ENCODE measurements at places on chromosomes 5 and 9.

GRCh38 chr5:131280417-131280816 is 16.6 kb downstream of the CDC42SE2 start:
- no peak for DNase-seq

- peak; percentile 51 for DNase-seq
Measured at GRCh38 chr5:2168601-2169429, 286.1 kb upstream of the IRX4 start.

DNA sequence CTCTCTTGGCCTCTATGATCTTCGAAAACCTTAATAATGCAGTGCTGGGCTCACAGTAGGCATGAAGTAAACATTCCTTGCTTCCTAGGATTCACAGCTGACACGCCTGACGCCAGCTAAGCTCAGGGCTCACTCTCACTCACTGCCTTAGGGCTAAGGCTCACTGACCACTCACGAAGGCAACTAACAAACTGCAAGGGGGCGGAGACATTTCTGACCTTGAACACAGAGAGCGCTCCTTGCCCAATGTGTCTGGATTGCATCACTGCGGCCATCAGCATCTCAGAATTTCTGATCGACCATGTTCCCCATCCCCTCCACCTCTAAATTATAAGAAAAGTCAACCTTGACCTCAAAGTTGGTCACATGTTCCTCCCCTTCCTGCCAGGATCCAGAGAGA is 372.6 kb downstream of the EBF1 start:
- no peak for DNase-seq

DNA sequence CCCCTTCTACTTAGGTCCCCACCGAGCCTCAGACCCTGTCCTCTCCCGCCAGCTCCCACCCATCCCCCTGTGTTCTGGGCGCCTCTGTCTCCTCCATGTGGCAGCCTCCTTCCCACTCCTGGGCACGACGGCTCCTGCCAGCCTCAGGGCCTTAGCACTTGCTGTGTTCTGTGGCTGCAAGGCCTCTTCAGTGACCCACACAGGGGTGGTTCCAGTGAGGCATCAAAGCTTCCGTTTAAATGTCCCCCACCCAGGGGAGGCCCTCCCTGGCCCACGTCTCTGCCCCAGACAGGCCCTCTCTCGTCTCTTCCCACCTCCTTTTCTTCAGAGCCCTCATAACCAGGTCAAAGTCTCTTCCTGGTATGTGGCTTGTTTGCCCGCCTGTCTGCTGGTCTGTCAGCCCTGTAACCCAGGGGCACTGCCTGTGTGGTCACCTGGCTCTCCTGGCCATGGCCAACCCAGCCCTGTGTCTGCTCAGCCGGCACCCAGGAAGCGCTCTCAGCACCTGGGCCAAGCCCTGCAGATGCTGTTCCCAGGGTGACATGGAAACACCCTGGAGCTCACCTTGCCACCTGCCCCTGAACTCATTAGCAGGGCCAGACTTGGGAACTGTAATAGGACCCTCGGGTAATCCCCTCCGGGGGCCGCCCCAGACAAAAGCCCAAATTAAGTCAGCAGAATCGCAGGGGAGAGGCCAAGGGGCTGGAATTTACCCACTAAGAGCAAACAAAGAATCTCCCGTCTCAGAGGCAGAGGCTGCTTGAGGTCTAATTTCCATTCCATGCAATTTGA is 33.7 kb downstream of the LHX3 start:
- DNase-seq = no peak

DNA sequence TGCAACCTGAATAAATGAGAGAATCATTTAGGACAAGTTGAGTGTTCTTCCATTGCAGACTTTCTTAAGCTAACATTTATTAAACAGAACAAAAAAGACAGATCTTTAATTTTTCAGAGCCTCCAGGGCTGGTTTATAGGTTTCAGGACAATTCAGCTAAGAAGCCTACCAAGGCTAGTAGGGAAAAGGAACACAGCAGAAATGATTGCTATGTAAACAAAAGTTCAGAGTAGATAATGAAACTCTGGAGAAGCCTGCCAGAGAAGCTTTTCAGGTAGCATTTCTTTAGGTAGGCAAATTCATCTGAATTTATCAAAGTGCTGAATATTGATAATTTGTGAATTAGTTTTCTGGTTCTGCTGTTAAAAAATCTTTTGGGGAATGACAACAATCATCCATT is 264.2 kb downstream of the DEPDC1B start:
- no peak for DNase-seq

DNA sequence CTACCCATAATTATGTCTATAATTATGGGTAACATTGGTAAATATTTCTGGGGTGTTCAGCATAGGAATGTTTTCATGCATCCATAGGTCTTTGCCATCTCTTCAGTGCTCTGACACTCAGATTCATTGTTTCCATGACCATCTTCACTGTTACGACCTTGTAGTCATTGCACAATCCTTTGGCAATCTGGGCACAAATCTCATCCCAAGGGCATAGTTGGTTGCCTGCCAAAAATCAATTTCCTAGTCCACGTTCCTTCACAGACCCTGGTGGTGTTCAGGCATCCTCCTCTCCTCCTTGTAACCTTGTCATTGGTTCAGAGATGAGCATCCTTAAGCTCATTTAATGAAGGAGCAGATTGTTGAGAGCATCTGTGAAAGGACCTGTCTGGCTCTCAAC is 1400.7 kb downstream of the CDH12 start:
- DNase-seq = peak; percentile 41

DNA sequence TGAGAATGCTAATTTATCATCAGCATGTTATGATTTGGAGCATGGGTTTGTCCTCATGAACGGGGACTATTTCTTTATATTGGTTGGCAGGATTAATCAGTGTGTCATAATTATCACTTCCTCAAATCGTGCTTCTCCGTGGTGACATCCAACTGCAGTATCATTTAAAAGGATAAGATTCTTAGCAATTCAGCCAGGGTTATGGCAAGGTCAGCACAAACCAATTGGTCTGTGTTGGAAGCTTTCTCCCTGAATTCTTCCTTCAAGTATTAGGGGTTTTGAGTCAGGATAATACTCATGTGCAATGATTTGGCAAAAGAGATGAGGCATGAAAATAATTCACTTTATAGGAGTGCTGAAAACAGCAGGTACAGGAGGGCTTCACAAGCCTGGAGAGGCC is 5.5 kb upstream of the CAMLG start:
- no peak for DNase-seq

DNA sequence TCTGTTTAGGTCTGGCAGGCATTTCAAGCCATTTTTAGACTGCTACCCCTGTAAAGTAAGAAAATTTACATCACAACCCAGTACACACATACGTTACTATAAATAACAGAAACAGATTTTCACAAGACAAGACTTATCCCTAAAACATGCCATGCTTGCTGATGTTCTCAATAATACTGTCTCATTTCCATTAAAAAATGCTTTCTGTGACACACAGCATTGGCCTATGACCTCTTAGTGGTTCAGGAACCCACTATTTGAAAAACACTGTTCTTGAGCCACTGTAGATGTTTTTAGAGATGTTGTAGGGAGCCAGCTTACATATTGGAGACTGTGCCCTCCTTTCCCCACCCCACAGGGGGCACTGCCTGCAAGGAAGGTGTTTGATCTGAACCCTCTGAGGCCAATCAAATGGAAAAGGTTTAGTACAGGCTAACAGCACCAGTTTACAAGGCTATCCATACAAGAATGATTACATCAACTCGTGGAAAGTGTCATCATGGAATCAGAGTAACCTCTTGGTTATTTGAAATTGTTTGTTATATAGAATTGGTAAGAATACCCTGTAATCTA is 30.8 kb downstream of the ZSWIM6 start:
- DNase-seq = no peak

- no peak for DNase-seq
Measured at GRCh38 chr5:138942861-138943260, 67.7 kb upstream of the LRRTM2 start.

DNA sequence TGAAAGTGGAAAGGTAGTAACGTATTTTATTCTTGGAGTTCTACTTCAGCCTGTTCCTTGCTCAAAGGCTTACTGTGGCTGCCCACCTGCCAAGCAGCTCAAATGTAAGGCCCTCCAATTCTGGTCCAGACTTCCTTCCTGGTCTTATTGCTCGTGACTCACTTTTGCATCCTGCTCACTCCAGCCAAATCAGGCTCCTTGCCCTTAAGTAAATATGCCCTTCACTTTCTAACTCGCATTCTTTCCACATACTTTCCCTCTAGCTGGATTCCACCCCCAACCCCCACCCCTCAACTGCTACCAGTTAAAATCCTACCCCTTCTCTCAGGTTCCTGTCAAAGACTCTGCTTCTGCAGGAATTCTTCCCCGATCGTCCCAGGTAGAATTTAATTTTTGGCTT is 96.6 kb downstream of the GALNT10 start:
- no peak for DNase-seq

- DNase-seq = no peak
Measured at GRCh38 chr9:79598562-79599345, 27.0 kb downstream of the TLE4 start.

DNA sequence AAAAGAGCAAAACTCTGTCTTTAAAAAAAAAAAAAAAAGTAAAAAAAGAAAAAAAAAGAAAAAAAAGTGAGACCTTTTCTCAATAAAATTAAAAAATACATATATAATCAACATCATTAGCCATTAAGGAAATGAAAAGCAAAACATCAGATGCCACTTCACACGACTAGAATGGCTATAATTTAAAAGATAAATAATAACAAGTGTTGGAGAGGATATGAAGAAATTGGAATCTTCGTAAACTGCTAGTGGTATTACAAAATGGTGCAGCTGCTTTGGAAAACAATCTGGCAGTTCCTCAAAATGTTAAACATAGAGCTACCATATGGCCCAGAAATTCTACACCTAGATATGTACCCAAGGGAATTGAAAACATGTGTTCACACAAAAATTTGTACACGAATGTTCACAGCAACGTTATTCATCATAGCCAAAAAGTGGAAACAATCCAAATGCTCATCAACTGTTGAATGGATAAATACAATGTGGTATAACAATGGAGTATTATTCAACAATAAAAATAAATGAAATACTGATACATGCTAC is 45.3 kb upstream of the SIL1 start:
- no peak for DNase-seq

GRCh38 chr5:78377056-78377717 is 16.8 kb downstream of the SCAMP1 start:
- peak; percentile 39 for DNase-seq

GRCh38 chr5:65213921-65214525 is 267.7 kb downstream of the ADAMTS6 start:
- peak; percentile 42 for DNase-seq

DNA sequence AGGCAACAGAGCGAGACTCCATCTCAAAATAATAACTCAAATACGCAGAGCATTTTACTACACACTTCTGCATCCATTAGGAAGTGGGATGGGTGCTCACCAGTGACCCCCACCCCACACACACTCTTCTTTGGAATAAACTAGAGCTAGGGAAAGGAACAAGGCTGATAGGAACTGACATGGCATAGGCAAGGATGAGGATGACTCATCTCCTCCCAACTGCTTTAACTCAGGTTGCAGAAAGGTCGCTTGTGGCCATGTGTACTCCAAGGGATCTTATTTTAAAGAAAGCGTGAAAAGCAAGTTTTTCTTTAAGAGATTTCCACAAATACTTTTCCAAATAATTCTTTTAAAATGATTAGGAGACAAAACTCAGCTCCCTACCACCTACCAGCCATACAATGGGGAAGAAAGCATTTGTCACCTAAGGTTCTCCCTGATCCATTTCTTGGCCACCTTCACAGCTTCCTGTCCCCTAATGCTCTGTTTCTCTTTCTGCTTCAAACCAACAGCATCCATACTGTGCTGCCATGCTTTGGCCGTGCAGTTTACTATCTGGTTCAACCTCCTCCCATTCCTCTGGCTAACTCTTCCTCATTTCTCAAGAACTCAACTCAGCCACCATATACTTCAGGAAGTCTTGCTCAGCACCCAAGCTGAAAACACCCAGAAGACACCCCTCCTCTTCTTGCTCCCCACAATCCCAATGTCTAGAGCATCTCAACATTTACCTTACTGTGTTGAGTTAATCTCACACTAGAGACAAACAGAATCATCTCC is 211.9 kb downstream of the ACTL7B start:
- no peak for DNase-seq

GRCh38 chr5:56175021-56175420 is 58.1 kb downstream of the ANKRD55 start:
- no peak for DNase-seq

DNA sequence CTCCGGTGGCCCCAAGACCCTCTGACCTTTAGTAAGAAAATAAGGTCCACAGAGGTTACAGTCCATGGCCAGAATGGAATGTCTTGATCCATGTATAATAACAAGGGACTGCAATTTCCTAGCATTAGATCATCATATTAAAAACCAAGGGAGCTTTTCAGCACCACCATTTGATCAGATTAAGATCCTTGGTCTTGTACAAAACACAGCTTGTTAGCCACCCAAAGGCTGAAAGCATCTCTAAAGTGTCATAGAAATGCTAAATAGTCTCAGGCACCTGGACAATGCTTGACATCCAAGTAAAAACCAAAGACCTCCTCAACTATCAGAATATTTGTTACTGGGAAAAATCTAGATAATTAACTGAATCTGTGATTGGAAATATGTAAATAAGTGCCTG is 50.3 kb upstream of the VPS13A start:
- DNase-seq = no peak

GRCh38 chr9:99057665-99058625 is 47.0 kb upstream of the TGFBR1 start:
- no peak for DNase-seq

GRCh38 chr5:56696900-56697299 is 118.4 kb upstream of the MAP3K1 start:
- DNase-seq = no peak

DNA sequence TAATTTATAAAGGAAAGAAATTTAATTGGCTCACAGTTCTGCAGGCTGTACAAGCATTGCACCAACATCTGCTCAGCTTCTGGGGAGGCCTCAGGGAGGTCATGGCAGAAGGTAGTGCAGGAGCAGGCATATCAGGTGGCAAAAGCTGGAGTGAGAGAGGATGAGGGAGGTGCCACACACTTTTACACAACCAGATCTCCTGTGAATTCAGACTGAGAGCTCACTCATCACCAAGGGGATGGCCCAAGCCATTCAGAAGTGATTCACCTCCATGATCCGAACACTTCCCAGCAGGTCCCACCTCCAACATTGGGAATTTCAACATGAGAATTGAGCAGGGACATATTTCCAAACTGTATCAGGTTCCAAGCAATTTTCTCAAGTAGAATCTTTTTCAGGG is 84.7 kb upstream of the BRINP1 start:
- DNase-seq = no peak

DNA sequence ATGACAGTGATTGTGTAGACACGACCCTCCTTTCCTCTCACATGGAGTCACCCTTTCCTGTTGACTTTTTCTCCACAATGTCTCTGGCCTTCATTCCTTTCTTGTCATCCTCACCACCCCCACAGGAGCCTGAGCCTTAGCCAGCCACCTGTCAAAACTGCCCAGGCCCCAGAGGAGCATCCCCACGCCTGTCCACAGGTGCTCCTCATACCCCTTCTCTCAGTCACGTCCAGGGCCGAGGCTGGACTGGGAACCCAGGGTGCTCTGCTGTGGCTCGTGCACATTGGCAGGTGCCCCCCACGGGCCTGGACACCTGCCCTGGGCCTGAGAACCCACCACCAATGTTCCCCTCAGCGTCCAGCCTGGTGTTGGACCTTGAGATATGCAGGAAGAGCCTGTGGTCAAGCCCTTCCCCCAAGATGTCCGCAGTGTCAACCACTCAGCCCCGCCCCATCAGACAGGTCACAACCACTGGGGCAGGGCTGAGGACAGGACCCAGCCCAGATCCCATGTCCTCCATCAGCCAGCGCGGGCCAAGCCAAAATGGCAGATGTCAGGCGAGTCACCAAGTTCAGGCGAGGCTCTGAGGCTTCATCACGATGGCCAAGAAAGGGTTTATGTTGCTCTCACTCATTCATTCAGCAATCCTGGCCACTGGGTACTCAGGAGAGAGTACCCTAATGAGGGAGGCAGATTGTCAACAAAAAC is 65.8 kb upstream of the STXBP1 start:
- DNase-seq = no peak
